ENCODE measurements at places on chromosomes 1 and 21.
A peak's percentile ranks its signal among the peaks of the same experiment; 100 is the strongest.

DNA sequence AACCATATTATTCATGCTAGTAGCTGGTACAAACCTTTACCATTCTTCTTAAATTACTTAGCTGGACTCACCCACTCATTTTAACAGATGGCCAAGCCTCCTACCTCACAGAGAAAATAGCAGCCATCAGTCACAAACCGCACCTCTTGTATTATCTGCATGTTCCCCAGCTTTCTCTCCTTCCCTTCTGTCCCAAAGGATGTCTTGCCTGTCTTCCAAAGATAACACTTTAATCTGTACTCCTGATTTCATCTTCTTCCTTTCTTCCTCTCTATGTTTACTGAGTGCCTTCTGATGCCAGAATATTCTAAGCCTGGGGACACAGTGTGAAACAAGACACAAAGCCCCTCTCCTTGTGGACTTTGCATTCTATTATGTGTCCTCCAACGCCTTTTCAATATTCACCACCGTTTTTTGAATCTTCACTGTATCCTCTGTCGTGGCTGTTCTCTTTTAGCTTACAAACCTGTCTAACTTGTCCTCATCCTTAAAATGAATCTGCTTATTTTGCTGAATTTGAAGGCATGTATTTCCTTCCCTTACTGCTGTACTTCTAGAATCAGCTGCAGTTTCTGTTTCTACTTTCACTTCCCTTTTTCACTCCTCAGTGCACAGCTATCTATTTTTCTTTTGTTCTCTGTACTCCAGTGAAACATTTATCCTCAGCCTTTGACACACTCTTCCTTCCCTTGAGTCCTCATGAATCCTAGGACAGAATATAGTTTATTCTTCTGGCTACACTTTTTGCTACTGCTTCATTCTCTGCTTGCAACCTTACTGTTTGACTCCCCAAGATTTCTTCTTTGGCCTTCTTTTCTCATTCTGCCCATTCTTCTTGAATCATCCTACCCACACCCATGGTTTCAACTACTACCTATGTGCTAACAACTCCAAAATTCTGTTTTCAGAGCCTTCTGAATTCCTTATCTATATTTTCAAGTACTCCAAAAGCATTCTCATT lies 216.9 kb upstream of the SAMSN1 start:
- no peak for DNase-seq

- DNase-seq: no peak
Measured at GRCh38 chr1:59413327-59413720, 116.4 kb downstream of the FGGY start.

- no peak for DNase-seq
Measured at GRCh38 chr1:4600615-4601460, 53.6 kb upstream of the AJAP1 start.

DNA sequence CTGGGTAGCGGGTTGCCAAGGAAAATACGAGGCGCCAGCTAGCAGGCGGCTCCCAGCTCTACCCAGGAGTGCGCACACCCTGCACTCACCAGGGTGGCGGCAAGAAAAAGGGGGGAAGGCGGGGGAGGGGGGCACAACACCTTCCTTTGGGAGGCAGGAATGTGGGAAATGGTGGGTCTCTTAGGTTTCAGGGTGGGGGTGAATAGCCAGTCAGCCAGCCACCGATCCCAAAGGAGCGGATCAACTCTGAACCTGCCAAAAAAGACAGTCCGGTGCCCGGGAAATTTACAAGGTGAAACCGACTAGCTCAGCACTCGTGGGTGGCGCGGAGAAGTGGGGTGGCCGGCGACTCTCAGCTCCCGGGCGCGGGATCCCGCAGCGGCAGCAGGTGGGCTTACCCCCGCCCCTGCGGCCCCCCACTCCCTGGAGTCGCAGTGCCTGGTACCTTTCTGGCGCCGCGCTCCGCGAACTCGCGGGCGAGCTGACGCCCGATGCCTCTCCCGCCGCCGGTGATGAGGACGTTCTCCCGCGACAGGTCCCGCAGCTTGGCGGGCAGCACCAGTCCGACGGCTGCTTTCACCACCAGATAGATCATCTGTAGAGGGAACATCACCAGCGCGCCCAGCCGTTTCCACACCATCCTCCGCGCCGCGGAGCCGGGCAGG lies 1.2 kb downstream of the DHRS3 start:
- DNase-seq: no peak

- DNase-seq: peak; percentile 63
Measured at GRCh38 chr1:117708323-117709248, 102.7 kb downstream of the TENT5C start.

DNA sequence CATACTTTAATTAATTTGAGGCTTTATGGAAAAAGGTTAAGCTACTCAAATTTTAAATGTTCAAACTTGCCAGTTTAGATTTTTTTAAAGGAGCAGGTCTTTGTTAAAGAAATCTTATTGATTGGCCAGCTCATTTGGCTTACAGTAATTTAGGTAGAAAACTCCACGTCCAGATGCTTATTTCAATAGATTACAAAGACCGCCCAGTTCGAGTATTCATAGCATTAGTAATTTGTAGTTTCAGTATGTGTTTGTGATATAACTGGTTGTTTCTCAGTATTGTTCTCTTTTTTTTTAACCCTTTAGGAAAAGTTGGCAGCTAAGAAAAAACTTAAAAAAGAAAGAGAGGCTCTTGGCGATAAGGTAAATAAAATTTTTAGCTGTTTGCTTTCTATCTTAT lies 1.6 kb downstream of the RPF1 start:
- DNase-seq: no peak

DNA sequence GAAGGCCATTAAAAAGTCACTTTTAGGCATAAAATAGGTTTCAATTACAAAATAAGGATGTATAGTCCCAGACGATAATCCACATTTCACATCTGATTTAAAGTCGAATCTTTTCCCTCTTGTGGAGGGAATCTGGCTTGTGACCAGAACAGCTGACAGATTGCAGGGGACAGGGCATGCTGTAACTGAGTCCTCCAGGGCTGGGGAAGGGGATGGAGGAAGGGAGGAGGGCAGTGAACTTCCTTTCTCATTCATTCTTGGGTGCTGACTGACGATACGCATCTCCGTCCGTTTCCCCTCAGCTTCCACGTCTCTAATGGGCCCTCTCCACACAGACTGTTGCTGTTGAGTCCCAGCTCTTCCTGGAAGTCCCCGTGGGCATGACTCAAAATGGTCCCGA lies 108.1 kb upstream of the CSF3R start:
- no peak for DNase-seq

GRCh38 chr1:160373696-160374095 lies 6.8 kb downstream of the NHLH1 start:
- DNase-seq: no peak

DNA sequence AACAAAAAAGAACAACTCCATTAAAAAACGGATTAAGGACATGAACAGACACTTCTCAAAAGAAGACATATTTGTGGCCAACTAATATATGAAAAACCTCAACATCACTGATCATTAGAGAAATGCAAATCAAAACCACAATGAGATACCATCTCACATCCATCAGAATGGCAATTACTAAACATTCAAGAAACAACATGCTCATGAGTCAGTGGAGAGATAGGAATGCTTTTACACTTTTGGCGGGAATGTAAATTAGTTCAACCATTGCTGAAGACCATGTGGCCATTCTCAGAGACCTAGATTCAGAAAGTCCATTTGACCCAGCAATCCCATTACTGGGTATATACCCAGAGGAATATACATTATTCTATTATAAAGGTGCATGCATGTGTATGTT lies 1442.6 kb upstream of the B3GALT2 start:
- DNase-seq: no peak

GRCh38 chr21:41923186-41923585 lies 30.6 kb downstream of the C2CD2 start:
- peak; percentile 46 for DNase-seq

GRCh38 chr1:241706967-241707366 lies 54.9 kb downstream of the WDR64 start:
- DNase-seq: peak; percentile 43

GRCh38 chr1:84853741-84854721 lies 39.0 kb downstream of the LPAR3 start:
- DNase-seq: peak; percentile 74

GRCh38 chr21:15301736-15302135 lies 236.9 kb upstream of the NRIP1 start:
- DNase-seq: no peak

GRCh38 chr1:18290740-18291412 lies 183.3 kb downstream of the IGSF21 start:
- no peak for DNase-seq

- DNase-seq: no peak
Measured at GRCh38 chr1:110986407-110986891, 22.7 kb upstream of the LRIF1 start.

GRCh38 chr1:26529655-26530409 lies at the start of gene RPS6KA1:
Gene RPS6KA1, plus strand, starts transcription at chr1:26529761. Its CDS starts 160 bp downstream, at chr1:26529921.
- DNase-seq: no peak

- peak; percentile 52 for DNase-seq
Measured at GRCh38 chr1:193417945-193418744, 231.7 kb upstream of the B3GALT2 start.

- no peak for DNase-seq
Measured at GRCh38 chr1:15938628-15939161, 37.2 kb downstream of the ZBTB17 start.

- DNase-seq: peak; percentile 47
Measured at GRCh38 chr1:32195972-32196823, 4.2 kb upstream of the CCDC28B start.

GRCh38 chr1:30658014-30658336 lies 65.4 kb downstream of the MATN1 start:
- DNase-seq: no peak

GRCh38 chr1:241186716-241187115 lies 170.3 kb downstream of the RGS7 start:
- no peak for DNase-seq

DNA sequence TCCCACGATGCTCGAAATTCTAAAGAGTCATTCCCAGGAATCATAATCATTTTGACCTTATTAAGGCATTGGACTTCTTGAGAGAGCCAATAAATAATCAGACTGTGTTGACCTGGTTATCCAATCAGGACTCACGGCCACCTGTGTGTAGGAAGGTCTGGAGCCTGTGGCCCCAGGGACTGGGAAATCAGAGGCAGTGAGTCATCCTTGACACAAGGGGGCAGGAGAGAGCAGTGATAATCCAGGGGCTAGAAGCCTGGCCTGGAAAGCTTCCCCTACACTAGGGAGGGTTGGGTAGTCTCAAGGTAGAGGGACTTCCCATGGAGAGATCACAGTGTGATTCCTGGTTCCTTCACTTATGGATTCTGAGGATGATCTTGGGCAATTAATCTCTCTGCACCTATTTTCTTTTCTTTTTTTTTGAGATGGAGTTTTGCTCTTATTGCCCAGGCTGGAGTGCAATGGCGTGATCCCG lies 4.7 kb downstream of the MR1 start:
- peak; percentile 56 for DNase-seq

- DNase-seq: no peak
Measured at GRCh38 chr1:93014168-93014567, 52.9 kb upstream of the DIPK1A start.

DNA sequence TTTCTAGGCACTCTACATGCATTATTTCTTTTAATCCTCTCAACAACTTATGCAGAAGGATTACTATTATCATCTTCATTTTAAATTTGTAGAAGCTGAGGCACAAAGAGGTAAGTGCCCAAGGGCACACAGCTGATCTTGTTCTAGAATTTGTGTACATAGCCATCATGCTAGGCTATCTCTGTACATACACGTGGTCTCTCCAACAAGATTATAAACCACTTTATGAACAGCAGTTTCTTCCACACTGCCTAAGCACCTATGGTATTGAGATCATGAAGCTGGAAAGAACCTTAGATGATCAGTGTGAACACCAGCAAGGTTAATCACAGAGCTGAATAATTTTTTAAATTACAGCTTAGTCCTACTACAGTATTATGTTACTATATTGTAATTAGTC lies 28.9 kb downstream of the UCHL5 start:
- no peak for DNase-seq

- peak; percentile 59 for DNase-seq
Measured at GRCh38 chr1:24949331-24949881, 19.3 kb upstream of the RUNX3 start.

DNA sequence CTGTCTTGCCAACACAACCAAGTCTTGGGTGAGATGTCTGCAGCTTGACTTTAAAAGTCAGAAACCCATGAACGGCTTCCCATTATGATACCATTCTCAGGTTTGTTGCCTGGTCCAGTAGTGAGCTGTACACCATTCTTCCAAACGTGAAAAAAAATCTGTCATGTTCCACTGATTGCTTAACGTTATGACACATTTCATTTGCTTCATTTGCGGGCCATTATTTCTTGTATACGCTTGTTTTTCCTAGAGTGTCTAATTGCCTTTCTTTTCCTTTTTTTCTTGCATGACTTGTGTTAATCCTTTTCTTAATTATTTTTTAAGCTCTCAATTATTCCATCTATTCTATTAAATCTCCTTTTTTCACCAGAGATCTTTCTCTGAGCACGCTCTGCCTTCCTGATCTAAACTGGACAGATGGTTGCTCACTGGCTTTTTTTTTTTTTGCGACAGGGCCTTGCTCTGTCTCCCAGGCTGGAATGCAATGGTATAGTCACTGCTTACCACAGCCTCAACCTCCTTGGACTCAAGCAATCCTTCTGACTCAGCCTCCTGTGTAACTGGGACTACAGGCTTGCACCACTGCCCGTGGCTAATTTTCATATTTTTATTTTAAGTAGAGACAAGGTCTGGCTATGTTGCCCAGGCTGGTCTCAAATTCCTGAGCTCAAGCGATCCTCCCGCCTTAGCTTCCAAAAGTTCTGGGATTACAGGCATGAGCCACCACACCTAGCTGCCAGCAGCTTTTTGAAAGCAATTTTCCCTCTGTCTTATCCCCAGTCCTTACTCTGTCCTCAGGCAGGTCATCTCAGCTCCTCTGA lies 31.7 kb upstream of the CAMTA1 start:
- DNase-seq: no peak

GRCh38 chr1:78854556-78854955 lies 152.0 kb downstream of the ADGRL4 start:
- no peak for DNase-seq

- peak; percentile 83 for DNase-seq
Measured at GRCh38 chr1:12546771-12547585, 71.0 kb downstream of the DHRS3 start.

GRCh38 chr1:205142102-205142469 lies 20.3 kb upstream of the RBBP5 start:
- no peak for DNase-seq

DNA sequence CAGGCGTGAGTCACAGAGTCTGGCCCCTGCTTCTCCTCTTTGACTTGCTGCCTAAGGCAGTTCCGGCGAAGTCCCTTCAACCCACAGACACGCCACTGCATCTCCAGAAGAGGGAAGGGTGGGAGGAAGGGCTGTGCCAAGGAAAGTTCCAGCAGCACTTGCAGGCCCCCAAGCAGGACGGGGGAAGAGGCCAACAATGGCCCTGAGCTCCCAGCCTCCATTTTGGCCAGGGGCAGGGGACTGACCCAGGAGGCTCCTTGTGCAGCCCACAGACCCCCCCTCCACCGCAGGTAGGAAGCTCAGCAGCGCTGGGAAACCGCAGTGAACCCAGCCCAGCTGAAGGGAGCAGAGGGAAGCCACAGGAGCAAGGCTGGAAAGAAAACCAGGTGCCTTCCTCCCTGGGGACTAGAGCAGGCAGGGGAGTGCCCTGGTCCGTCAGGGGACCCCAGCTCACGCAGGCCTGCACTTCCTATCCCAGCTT lies 35.4 kb downstream of the ACOT7 start:
- DNase-seq: peak; percentile 14

GRCh38 chr1:150764617-150765101 lies 919 bp downstream of the CTSS start:
- DNase-seq: peak; percentile 96
